ENCODE measurements at places on chromosomes 6 and 20.
A peak's percentile ranks its signal among the peaks of the same experiment; 100 is the strongest.

- peaks cover 53% of the 10 kb centered on the region for H3K27me3 ChIP-seq
- peaks cover 9% of the 10 kb centered on the region for H3K4me1 ChIP-seq
- peak; percentile 1 for DNase-seq
- H3K4me3 ChIP-seq: peak within 1 kb of the TSS; percentile 77
- no peaks in the 10 kb centered on the region for H3K36me3 ChIP-seq
Measured at GRCh38 chr20:13220904-13221297, at the start of gene ISM1. Gene ISM1, plus strand, starts transcription at chr20:13221274. Its CDS starts 503 bp downstream, at chr20:13221777.

- peak overlapping the region; percentile 66 for H3K27ac ChIP-seq
- H3K36me3 ChIP-seq: peaks cover 53% of the 10 kb centered on the region
- DNase-seq: no peak
- H3K4me3 ChIP-seq: no peak overlapping the region
- H3K27me3 ChIP-seq: no peaks in the 10 kb centered on the region
- peaks cover 4% of the 10 kb centered on the region for H3K4me1 ChIP-seq
Measured at GRCh38 chr20:2149507-2149906, 47.9 kb downstream of the STK35 start.

DNA sequence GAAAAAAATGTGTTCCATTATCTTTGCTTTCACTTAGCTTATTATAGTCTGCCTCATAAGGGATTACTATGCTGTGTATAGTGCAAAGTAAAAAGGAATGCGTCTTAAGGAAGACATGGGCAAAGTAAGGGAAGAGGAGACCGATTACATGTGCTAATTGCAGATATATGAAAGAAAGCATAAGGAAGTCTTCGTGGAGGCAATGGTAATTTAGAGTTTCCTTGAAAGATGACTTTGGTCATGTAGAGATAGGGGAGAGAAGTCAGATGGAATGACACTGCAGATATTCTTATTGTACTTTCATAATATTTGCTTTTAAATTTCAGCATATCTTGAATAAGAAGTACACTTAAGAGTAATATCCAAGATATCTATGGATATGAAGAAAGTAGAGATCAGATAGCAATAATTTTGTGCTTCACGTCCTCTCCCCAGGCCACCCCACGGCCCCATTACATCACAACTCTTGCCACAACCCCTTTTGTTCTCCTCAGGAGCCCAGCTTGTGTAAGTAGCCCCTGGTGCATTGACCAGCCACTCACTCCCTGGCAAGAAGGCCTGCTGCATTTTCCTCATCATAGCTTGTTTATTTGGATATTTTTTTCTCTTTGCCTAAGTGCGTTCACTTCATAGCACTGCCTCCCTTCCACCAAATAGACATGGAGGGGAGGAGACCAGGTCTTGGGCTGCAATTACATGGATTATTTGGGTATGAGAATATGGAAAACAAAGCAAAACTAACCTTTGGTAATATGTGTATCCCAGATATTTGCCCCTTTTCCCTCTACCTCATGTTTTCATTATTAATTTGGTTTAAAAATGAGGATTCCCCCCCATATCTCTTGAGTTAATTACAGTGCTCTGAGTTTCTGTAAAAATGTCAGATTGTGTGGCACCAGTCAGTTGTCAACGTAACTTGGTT is 30.7 kb upstream of the COL10A1 start:
- peaks cover 6% of the 10 kb centered on the region for H3K36me3 ChIP-seq
- DNase-seq: no peak
- H3K4me3 ChIP-seq: no peak overlapping the region
- no peak overlapping the region for H3K27ac ChIP-seq
- no peaks in the 10 kb centered on the region for H3K27me3 ChIP-seq

DNA sequence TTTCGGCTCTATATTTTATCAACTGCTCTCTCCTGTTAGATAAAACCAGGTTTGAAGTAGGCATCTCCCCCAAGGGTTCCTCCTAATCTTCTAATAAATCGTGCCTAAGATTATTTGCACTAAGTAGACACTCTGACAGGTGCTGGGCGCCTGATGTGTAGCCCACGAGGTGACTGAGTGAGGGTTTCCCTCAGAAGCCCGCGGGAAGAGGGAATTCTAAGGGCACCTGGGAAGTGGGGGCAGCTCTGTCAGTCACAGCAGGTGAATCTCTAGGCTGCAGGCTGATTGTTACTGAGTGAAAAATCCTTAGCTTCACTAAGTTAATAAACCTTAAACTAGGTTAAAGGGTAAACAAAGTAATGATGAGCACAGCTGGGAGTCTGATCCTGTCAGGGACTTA is 68.2 kb downstream of the PXDC1 start:
- peaks cover 37% of the 10 kb centered on the region for H3K27me3 ChIP-seq
- no peaks in the 10 kb centered on the region for H3K36me3 ChIP-seq
- H3K27ac ChIP-seq: no peak overlapping the region

DNA sequence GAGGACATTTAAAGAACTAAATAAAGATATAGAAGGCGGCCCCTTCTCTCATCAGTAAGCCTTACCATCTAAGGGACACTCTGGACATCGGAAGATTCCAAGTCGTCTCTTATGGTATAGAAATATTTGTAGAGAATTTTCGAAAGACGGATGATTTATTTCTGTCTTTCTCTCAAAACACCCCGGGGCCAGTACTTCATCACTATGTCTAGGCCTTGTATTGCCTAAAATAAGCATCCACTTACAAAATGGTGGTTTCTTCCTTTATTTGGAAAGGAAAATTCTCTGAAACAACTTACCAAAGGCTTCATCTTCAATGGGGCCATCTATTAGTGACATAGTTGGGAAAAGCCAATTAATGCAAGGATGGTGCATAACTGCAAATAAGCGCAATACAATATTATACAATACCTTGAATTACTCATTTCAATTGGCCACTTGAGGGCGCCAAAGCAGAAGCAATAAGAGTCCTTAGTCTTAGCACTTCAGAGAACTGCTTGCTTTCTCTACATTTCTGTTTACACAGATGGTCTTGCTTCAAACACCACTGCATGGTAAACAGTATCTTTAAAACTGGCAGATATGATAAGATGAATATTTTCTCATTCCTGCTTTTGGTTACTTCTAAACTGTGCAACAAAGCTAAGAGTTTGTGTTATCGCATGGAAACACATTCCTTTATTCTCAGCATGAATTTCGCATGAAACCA is 113.2 kb downstream of the VIP start:
- peak; percentile 13 for DNase-seq
- no peak overlapping the region for H3K4me3 ChIP-seq
- no peaks in the 10 kb centered on the region for H3K4me1 ChIP-seq

- H3K27me3 ChIP-seq: no peaks in the 10 kb centered on the region
- DNase-seq: peak; percentile 89
- H3K27ac ChIP-seq: peak within 1 kb of the TSS; percentile 97
- peaks cover 9% of the 10 kb centered on the region for H3K36me3 ChIP-seq
- peak within 1 kb of the TSS; percentile 92 for H3K4me3 ChIP-seq
Measured at GRCh38 chr6:4776131-4776492, at the start of gene CDYL. Gene CDYL, plus strand, starts transcription at chr6:4776404. Its CDS starts 380 bp downstream, at chr6:4776784.

- H3K4me3 ChIP-seq: peak overlapping the region; percentile 84
- H3K4me1 ChIP-seq: peaks cover 20% of the 10 kb centered on the region
- DNase-seq: peak; percentile 67
- H3K27me3 ChIP-seq: no peaks in the 10 kb centered on the region
- H3K27ac ChIP-seq: peak overlapping the region; percentile 81
- peaks cover 10% of the 10 kb centered on the region for H3K36me3 ChIP-seq
Measured at GRCh38 chr6:25138233-25138933, 140.8 kb upstream of the CARMIL1 start.

GRCh38 chr20:21944227-21944626 is 238.8 kb downstream of the PAX1 start:
- no peaks in the 10 kb centered on the region for H3K36me3 ChIP-seq
- H3K27me3 ChIP-seq: no peaks in the 10 kb centered on the region
- DNase-seq: no peak
- H3K4me1 ChIP-seq: no peaks in the 10 kb centered on the region

GRCh38 chr20:39849664-39850063 is 839.4 kb downstream of the MAFB start:
- H3K4me1 ChIP-seq: peaks cover 4% of the 10 kb centered on the region
- no peaks in the 10 kb centered on the region for H3K36me3 ChIP-seq
- H3K4me3 ChIP-seq: no peak overlapping the region
- DNase-seq: no peak
- H3K27me3 ChIP-seq: no peaks in the 10 kb centered on the region
- no peak overlapping the region for H3K27ac ChIP-seq

- H3K4me3 ChIP-seq: no peak overlapping the region
- peaks cover 5% of the 10 kb centered on the region for H3K4me1 ChIP-seq
- H3K27me3 ChIP-seq: peaks cover 4% of the 10 kb centered on the region
- no peak for DNase-seq
- no peak overlapping the region for H3K27ac ChIP-seq
- peaks cover 6% of the 10 kb centered on the region for H3K36me3 ChIP-seq
Measured at GRCh38 chr6:71460933-71461332, 172.3 kb downstream of the OGFRL1 start.

- DNase-seq: no peak
- no peak overlapping the region for H3K4me3 ChIP-seq
- H3K4me1 ChIP-seq: peaks cover 22% of the 10 kb centered on the region
- no peak overlapping the region for H3K27ac ChIP-seq
Measured at GRCh38 chr6:163446549-163446948, 32.0 kb downstream of the QKI start.

GRCh38 chr6:168355716-168356522 is 36.3 kb upstream of the DACT2 start:
- H3K27me3 ChIP-seq: no peaks in the 10 kb centered on the region
- no peak for DNase-seq
- H3K27ac ChIP-seq: no peak overlapping the region
- no peak overlapping the region for H3K4me3 ChIP-seq

DNA sequence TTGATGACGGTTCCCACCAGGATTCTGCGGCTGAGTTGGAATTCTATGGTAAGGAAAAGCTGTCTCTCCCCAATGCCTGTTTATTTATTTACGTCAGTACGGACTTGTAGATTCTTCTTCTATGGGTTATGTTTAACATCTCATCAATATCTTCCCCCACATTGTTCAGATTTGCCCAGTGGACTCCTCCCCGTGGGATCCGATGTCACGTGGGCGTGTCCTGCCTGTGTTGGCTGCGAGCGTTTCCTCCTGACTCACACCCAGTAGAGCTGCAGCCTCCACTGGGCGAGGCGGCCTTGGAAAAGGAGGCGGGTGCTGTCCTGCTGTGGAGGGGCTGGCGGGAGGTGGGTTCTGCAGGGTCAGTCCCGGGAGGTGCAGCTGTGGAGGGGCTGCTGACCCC is 46.8 kb upstream of the SLCO4A1 start:
- peaks cover 34% of the 10 kb centered on the region for H3K4me1 ChIP-seq
- H3K4me3 ChIP-seq: no peak overlapping the region
- no peak for DNase-seq
- H3K27me3 ChIP-seq: peaks cover 50% of the 10 kb centered on the region
- no peaks in the 10 kb centered on the region for H3K36me3 ChIP-seq

GRCh38 chr6:75118925-75119515 is 86.8 kb downstream of the COL12A1 start:
- DNase-seq: no peak
- no peaks in the 10 kb centered on the region for H3K36me3 ChIP-seq
- no peak overlapping the region for H3K27ac ChIP-seq

- H3K27ac ChIP-seq: peak overlapping the region; percentile 90
- no peaks in the 10 kb centered on the region for H3K36me3 ChIP-seq
- H3K4me3 ChIP-seq: peak overlapping the region; percentile 65
- no peaks in the 10 kb centered on the region for H3K27me3 ChIP-seq
- no peak for DNase-seq
- H3K4me1 ChIP-seq: peaks cover 32% of the 10 kb centered on the region
Measured at GRCh38 chr6:129749749-129750120, 39.8 kb upstream of the ARHGAP18 start.

DNA sequence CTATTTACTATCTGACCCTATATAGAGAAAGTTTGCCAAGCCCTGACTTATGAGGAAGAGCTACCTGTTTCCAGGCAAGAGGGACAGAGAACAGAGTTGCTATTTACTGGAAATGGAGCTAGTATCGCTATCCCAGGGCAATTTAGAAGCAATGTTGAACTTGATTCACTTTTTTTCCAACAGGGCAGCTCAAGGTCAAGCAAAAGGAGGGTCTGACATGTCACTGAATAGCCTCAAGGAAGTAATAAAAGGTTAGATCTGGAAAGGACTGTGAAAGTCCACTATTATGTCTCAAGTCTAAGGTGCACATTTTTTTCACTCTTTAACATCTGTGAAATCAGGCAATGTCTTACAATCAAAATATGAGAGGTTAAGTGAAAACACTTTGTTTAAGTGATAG is 84.4 kb downstream of the CLIC5 start:
- no peaks in the 10 kb centered on the region for H3K4me1 ChIP-seq
- no peak overlapping the region for H3K27ac ChIP-seq
- no peak for DNase-seq
